Mucosa of gallbladder (tissue), 1 donor: ENCODE measurements at places on chromosomes 2 and 18. TPM values are rescaled to one million over a fixed set of nuclear protein-coding genes. Genes with fewer than 3 reads are reported as not detected.

GRCh38 chr2:108616751-108617161, 82.5 kb downstream of the LIMS1 start:
- no peak for DNase-seq

GRCh38 chr2:105787376-105788318, 42.9 kb downstream of the NCK2 start:
- DNase-seq: peak; percentile 50

Gene CFAP221
- 5.4 TPM for total RNA-seq

Gene RETSAT
- total RNA-seq: 86.4 TPM

GRCh38 chr2:112644155-112644932, 1.4 kb upstream of the SLC20A1 start:
- peak; percentile 69 for DNase-seq

GRCh38 chr2:186918495-186918894, 69.5 kb upstream of the ZSWIM2 start:
- no peak for DNase-seq

- no peak for DNase-seq
Measured at GRCh38 chr2:86350751-86351150, 13.3 kb upstream of the REEP1 start.

GRCh38 chr2:101371636-101372035, 15.7 kb downstream of the CREG2 start:
- DNase-seq: no peak

DNA sequence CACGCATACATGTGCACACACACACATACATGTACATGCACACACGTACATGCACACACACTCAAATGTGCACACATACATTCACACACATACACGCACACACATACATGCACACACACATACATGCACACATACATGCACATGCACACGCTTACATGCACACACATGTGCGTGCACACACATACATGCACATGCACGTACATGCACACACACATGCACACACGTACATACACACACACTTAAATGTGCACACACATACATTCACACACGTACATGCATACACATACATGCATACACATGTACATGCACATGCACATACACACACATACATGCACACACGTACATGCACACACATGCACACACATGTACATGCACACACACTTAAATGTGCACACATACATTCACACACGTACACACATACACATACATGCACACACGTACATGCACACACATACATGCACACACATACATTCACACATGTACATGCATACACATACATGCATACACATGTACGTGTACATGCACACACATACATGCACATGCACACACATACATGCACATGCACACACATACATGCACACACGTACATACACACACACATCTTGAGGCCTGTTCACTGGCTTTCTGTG, 283.7 kb upstream of the ID2 start:
- DNase-seq: no peak

- no peak for DNase-seq
Measured at GRCh38 chr2:204024503-204024902, 87.9 kb downstream of the ICOS start.

DNA sequence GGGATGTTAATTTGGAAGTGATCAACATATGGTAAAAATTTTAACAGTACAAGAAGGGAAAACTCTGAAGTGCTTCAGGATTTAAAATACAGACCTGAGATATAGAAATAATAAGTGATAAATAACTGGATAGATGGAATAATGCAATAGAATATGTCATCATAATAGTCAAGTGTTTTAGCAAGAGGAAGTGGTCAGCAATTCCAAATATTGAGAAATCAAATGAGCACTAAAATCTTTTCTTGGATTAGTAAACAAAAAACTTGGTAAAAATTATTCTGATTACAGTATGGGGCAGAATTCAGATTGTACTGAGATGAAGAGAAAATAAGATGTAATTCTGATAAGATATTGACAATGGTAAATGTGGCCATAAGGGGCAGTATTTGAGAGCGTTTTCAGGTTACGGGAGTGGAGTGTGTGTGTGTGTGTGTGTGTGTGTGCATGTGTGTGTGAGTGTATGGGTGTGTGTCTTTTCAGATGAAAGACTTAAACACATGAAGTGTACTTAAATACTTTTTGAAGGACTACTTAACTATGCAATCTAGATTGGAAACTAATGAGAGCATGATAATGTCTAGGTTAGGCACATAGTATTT, 217.9 kb upstream of the ITGA4 start:
- DNase-seq: no peak

- no peak for DNase-seq
Measured at GRCh38 chr2:219662566-219662965, 35.1 kb downstream of the SLC4A3 start.

DNA sequence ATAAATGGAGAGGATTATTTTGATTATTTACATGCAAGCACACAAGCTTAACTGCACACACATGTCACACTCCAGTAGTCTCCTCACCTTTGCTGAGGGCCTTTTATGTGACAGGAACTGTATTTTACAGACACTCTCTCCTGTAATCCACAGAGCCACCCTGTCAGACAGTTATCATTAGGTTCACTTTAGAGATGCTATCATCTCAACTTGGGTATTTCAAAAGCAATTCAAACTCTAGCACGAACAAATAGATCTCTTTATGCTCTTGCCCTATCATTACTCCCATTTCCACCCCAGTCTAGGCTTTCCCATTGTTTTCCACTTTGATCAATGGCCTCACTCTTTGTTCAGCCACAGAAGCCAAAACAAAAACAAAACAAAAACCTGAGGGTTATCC, 281.2 kb upstream of the EPHA4 start:
- DNase-seq: no peak

GRCh38 chr18:23498877-23499276, 4.4 kb upstream of the RMC1 start:
- DNase-seq: peak; percentile 65

Gene SRD5A2
- 0.09 TPM for total RNA-seq

GRCh38 chr2:182667315-182667695, 48.8 kb upstream of the DNAJC10 start:
- no peak for DNase-seq

GRCh38 chr2:239220981-239221396, 179.8 kb downstream of the HDAC4 start:
- no peak for DNase-seq

DNA sequence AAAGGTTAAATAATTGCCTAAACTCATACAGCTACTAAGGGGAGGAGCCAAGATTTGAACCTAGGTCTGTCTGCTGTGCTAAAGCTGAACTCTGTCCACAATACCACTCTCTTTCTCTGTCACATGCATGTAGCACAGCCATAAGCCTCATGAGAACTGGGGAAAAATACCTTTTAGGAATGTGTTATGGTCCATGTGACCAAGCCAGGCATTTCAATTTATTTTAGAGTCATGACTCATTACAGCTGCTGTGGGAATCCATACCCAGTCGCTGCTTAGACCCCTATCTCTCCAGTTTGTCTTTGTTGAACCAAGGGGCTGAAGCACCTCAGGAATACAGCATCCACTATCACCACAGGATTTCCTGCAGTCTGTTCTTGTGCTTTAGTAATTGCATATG, 200.0 kb upstream of the SIX3 start:
- no peak for DNase-seq

GRCh38 chr2:206481056-206481455, 37.7 kb downstream of the ADAM23 start:
- DNase-seq: no peak

DNA sequence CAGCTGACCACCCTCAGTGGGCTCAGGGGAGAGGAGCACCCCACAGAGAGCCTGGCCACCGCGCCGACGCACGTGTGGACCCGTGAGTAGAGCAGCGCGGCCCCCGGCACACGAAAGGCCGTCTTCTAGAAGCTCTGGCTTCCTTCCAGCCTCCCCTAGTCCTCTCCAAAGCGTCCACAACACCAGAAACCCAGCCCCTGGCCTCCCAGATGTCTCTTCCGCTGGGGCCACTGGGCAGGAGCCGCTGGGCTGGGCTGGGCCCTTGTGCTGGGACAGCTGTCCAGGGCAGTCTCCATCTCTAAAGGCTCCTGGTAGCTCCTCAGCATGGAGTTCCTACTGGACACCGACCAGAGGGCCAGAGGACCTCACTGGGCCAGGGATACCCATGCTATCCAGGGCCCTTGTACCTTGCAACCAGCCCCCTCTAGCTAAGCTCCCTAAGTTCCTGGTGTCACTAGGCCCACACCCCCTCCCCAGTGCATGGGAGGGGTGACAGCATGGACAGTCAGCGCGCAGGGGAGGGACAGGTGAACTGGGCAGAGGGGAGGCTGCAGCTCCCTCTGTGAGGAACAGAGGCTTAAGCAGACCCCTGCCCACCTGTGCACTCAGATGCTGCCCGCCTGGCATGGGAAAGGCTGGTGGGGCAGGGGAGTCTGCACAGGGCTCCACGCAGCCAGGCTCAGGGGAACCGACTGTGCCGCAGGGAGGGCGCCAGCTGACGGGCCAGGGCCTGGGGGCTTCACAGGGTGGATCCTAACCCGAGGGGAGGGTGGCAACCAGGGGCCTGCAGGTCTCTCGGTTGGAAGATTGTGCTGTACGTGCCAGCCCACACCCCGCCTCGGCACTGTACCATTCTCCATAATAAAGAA, 32.9 kb downstream of the MTERF4 start:
- DNase-seq: no peak

GRCh38 chr2:207133458-207133819, 32.3 kb downstream of the KLF7 start:
- DNase-seq: no peak

- DNase-seq: no peak
Measured at GRCh38 chr2:191759680-191760079, 81.7 kb downstream of the NABP1 start.

DNA sequence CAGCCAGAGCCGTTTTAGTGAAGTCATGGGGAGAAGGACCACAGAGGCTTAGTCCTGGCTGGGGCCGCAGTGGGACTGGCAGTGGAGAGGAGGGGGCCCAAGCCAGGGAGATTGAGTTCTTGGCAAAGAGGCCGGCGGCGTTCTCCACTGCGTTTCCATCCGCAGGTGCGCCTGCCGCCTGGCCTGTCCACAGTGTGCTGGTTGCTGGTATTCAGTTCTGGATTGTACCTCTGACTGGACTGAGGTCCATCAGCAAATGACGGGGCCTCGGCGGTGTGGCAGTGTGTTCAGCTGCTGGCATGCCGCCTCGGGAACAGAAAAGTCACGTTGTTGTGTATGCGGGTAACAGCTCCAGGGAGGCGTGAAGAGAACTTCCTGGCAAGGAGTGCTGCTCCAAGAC, 36.8 kb downstream of the LRRFIP1 start:
- DNase-seq: no peak

GRCh38 chr2:238466243-238466756, 39.6 kb downstream of the ASB1 start:
- no peak for DNase-seq

- DNase-seq: no peak
Measured at GRCh38 chr2:11617984-11618707, 51.8 kb downstream of the NTSR2 start.

- DNase-seq: no peak
Measured at GRCh38 chr2:75406131-75406581, 154.6 kb downstream of the EVA1A start.

- peak; percentile 88 for DNase-seq
Measured at GRCh38 chr2:205885492-205886099, 200.4 kb downstream of the INO80D start.

DNA sequence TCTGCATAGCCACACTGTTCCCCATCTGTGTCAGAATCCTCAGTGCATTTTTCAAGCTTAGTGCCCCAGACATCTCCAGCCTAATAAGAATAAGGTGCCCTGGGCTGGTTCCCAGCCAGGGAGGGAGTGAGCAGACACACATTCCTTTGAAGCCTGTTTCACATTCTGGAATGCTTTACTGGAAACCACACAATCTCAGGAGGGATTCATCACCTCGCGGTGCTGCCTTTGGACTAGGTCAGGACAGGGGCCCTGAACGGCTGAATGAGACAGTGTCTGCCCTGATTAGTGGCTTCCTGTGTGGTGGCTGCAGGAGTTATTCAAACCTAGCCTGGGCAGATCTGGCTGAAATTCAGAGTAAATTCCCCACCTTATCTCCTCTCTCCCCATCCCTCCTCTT, 108.0 kb upstream of the LDAH start:
- no peak for DNase-seq

DNA sequence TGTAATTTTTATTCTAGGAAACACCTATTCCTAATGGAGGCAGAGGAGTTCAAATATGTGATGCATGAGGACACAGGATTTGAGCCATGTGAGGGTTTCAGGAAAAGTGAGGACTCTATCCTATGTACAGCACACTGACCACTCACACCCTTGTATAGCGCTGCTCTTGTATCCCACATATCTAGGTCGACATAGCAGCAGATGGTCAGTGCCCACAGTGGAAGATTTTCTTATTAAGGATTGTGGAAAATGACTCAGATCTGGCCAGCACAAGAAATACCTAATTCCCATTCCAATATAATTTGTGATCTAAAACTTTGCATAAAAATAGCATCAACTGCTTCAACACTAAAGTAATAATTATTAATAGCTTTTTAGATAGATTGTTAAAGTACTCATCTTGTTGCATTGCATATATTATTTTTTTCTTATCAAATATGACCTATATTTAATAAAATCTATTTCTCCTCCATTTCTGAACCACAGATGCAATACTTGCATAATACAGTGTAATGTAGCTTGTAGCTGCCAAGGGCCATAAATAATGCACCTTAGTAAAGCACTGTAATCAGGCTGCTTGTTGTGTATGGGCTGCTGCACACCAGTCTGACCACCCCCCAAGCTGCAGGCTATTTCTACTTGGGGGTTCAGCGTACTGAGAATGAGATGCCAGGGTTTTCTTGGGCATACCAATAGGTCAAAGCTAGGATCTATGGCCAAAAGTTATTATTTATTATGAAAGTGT, 442.2 kb upstream of the CWC22 start:
- no peak for DNase-seq

GRCh38 chr18:13831864-13832508, 8.0 kb downstream of the MC5R start:
- no peak for DNase-seq

Gene CCDC74B
- total RNA-seq: 3.4 TPM

GRCh38 chr2:224098481-224099230, 59.6 kb upstream of the SERPINE2 start:
- no peak for DNase-seq

GRCh38 chr2:123434546-123435395, 590.3 kb upstream of the CNTNAP5 start:
- no peak for DNase-seq

- DNase-seq: no peak
Measured at GRCh38 chr2:105361102-105361889, 24.0 kb downstream of the C2orf49 start.
